ENCODE measurements at places on chromosomes 5 and 9.
A peak's percentile ranks its signal among the peaks of the same experiment; 100 is the strongest.

GRCh38 chr5:167317884-167318283 lies 973.6 kb upstream of the WWC1 start:
- DNase-seq: no peak

DNA sequence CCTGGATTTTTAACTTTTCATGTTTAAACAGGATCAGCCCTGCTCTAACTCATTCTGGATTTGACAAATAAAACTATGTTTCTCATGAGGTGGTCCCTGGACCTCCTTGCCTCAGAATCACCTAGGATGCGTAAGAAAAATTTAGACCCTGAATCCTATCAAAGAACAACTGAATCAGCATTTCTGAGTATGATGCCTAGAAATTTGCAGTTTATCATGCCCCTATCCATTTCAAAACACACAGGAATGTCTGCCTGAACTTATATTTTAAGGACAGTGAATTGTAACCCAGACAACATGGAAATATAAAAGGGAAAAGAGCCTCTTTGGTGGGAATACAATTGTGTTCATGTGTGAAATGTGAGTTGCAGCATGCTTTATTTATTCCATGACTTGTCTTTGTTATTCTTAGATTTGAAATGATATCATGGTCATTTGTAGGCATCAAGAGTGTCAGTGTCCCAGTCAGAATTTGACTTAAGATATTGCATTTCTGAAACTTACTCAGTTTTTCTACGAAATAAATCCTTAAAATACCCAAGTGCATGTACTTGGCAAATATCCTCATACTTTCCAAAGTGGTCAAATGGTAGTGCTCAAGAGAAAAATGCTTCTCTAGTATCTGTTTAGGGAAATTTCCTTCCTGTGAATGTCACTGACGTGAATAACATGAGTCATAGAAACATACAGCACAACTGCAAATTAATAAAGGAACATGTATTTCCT lies 144.3 kb downstream of the GIN1 start:
- DNase-seq: no peak

DNA sequence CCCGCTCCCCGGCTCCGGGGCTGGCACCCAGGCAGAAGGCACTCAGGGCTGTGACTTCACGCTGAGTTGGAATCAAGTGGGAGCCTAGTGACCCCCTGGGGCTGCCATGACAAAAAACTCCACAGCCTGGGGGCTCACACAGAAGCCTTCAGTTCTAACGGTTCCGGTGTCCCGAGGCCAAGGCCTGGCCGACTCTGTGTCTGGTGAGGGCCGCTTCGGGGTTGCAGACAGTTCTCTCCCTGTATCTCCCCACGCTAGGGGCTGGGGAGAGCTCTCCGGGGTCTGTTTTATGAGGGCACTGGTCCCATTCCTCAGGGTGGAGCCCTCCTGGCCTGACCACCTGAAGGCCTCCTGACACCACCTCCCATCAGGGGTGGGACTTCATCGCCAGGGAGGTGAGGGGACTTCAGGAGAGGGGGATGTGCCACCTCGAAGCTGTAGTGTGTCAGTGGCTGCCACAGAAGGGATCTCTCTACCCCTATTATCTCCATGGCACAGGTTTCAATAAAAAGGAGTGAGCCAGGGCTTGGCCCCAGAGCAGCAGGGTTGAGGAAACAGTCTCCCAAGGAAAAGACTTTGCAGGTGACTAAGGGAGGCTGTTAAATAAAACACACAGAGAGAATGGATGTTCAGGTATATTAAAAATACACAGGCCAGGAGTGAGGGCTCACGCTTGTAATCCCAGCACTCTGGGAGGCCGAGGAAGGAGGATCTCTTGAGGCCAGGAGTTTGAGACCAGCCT lies 1.5 kb upstream of the SLC6A3 start:
- no peak for DNase-seq

GRCh38 chr9:7691909-7692308 lies 107.7 kb downstream of the DMAC1 start:
- no peak for DNase-seq

DNA sequence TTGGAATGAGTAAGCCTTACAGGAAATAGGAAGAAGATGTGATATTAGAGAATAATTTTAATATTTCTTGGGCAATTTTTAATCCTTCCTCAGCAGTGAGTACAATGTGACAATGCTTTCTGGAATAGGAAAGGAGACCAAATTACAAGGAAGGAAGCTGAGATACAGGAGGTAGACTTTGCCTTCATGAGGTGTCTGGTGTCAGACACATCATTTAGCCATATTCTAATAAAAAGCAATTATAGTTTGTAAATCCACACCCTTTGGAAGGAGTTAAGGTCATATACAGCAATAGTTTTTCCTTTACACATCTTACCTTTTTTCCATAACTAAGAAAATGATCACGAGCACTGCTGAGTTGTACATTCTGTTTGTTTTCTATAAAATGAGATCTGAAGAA lies 390.4 kb downstream of the SH3GL2 start:
- DNase-seq: no peak

DNA sequence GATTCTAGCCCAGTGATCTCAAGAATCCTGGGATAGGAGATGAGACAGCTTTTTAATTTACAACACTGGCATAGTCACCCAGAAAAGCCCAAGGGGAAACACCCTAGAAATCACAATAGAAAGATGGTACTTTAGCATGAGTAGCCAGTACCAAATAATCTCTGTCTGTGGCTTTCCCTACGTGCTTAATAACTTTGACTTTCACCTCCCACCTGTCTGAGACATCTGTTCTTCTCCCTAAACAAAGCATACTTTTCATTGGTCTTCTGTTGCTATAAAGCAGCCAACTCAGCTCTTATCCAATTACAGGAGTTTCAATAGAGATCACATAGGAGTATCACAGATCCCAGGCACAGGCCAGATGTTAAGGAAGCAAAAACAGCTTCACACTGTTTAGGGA lies 10.4 kb downstream of the MARCHF3 start:
- DNase-seq: no peak

GRCh38 chr5:142017832-142018427 lies 5.1 kb upstream of the GNPDA1 start:
- DNase-seq: peak; percentile 84

DNA sequence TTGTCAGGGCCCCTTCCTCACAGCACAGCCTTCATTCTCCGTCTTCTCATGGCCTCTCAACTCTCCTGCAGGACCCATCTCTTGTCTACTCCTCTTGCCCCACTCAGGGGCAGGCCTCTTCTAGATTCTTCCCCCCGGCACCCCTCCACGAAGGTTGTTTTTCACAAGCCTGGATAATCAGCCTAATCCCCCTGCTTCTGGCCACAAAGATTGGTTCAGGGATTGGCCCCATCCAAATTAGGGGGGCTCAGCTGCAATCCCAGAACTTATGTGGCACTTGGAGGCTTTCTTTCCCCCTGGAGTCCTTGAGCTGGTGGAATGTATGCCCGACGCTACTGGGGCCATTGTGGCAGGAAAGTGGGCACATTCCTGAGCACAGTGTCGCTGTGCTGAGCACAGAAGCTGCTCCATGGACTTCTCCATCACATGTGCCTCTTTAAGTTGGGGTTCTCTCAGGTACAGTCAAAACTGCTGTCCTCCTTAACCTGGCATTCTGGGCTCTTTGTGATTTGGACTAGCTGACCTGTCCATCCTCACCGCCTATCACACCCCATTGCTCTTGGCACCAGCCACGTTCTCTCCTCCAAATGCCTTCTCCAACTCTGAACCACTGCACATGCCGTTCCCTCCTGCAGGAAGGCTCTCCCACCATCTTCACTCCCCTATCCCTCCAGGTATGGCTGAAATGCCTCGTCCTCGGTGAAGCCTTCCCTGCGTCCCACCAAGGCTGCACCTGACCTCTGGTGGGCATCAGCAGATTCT lies 66.8 kb upstream of the RNF130 start:
- no peak for DNase-seq

GRCh38 chr5:158559643-158560042 lies 540.1 kb downstream of the EBF1 start:
- DNase-seq: no peak

DNA sequence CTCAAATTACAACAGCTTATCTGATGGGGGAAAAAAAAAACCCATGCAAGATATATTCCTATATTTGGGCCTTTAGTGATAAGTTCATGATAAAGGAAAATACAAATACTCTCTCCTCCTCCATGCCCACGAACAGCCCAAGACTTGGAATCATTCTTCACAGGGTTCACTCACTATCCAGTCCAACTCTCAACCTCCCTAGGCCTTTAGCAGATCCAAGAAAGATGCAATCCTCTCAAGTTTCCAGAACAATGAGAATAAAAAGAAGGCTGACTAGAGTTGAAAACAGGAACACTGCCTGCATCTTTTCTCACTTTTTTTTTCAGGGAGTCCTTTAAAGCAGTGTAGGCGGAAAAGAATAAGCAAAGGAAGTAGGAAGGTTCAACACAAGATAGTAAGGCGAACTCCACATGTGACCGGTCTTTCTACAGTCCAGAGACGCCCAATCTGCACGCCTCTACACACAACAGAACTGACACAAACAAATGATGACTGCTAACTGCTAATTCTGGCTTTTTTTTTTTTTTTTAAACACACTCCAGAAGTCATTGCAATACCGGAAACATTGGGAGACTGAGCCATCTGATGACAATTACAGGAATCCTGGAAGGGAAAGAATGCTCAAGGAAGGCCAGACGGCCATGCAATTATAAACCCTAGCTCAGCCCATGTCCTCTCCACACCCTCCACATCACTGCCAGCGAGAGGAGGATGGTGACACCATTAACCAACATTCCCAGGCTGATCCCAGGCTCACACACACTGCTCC lies 75.4 kb downstream of the BNC2 start:
- DNase-seq: no peak

- no peak for DNase-seq
Observed at GRCh38 chr9:35606726-35607125, 1.7 kb downstream of the TESK1 start.

DNA sequence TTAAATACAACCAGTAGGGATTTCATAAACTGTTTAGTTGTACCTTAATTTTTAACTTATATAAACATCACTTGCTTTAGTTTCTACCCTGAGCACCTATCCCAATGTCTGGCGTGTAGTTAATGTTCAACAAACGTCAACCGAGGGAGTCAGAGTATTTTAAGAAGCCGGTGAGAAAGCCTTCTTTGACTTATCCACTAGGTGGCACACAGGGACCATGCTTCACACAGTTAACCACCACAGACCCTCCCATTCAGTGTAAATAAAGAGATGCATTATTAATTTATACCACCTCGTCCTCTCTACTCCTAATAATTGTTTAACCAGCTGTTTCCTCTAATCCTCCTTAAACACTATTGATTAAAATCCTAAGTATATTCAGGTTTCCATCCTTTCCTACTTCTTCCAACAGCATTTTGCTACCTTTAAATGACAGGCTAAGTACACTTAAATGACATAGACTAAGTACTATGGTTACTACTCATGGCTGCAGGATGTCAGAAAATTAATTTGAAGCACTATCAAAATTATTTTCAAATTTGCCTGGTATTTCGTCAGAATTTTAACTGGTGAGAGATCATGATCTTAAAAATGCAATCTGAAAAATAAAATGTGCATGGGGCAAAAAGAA lies 2.3 kb downstream of the HAPLN1 start:
- DNase-seq: peak; percentile 58

DNA sequence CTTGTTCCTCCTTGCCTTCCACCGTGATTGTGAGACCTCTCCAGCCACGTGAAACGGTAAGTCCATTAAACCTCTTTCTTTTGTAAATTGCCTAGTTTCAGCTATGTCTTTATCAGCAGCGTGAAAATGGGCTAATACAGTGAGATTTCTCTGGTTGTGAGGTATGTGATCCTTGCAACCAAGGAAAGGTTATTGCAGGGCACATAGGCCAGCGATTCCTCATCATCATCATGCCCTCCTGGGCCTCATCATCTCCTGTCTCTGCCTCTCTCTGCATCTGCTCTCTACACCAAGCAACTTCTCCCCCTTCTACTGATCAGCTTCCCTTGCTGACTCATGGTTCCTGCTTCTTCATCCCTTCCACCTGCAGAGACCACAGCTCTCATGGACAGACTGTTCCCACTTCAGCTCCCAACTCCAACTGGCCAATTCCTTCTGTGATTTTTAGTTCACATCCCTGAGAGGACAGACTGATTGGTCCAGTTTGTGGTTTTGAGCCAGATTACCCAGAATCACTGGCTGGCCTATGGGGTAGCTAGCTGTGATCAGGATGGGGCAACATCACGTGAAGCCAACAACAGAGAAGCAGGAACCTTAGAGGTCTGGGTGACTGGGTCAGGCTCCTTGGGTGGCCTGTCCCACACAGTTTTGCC lies 53.1 kb downstream of the LIX1 start:
- no peak for DNase-seq

DNA sequence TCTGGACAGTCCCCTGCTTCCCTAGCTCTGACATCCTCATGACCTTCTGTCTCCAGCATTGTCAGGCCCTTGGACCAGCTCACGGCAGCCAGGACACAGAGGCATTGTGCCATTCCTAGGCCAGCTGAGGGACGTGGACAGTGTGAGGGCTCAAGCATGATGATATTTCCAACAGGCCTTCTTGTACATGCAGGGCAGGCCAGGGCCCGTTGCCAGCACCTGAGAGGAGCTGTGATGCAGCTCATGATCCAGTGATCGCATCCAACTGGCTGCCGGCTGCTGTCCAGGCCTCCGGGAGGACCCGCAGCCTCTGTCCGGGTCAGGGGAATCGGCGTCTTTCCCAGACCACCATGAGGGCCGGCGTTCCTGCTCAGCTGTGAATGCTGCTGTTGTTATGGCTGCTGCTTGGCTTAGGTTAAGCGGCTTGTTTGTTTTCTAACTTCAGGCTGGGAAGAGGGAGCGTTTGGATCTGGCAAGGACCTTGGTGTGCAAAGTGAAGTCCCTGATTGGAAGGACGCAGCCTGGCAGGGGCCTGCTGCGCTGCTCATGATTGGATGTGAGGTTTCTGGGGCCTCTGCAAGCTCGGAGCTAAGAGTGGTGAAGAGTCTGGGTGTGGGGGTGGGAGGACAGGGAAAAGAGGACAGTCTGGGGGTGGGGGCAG lies 53.8 kb downstream of the PDZD2 start:
- DNase-seq: no peak

GRCh38 chr5:126809916-126810315 lies 33.0 kb downstream of the LMNB1 start:
- no peak for DNase-seq

DNA sequence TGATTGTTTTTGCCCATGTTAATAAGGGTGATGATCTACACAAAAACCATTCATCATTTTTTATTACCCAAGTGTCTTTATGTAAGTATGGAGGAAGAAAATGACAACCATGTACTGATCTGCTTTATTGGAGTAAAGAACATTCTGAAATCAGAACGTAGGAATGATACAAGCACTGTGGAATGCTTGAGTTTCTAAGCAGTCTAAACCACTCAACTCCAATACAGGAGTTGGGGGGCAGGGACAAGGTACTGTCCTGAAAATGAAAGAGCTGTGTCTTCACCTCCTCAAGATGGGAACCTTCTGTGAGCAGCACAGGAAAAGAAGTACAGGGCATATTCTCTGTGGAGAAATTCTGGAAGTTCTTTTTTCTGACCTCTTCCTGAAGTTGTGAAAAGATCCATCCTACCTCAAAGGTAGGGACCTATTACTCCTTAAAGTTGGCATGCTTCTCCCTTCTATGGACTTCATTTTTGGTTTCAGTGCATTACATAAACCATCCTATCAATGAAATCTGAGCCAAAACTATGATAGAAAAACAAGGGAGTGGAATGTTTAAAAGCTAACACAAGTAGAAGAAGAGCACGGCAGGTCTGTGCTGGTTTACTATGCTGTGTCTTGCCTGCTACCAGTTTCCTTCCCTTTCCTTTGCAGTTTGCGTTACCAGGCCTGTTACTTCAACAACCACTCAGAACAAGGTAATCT lies 202.6 kb downstream of the SEMA5A start:
- DNase-seq: no peak

- DNase-seq: no peak
Observed at GRCh38 chr5:152405145-152405544, at the start of gene NMUR2. TSS of gene NMUR2 (minus strand) at chr5:152405279. CDS start at chr5:152405113, 166 bp downstream.
